ENCODE measurements at places on chromosomes 5 and 9.
A peak's percentile ranks its signal among the peaks of the same experiment; 100 is the strongest.

DNA sequence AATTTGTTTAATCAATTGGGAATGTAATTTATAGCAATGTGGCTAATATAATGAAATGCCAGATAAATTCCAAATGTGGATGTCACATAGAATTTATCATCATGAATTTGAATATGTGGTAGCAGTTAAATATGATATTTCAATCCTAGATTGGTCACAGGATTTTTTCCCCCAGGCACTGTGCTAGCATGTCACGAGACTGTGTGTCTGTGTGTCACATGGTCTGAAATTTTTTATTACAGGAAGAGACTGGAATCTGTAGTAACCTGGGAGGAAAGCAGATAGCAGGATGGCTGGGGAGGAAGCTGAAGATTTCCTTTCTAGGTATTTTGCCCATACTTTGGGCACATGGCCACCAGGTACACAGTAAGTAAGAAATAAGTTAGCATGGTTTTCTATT is 35.4 kb upstream of the MSH3 start:
- no peak for DNase-seq

GRCh38 chr9:21695874-21696341 is 106.5 kb upstream of the MTAP start:
- DNase-seq, result no peak

- no peak for DNase-seq
These were observed 265.0 kb upstream of the ZNF608 start for GRCh38 chr5:125011419-125011818.

DNA sequence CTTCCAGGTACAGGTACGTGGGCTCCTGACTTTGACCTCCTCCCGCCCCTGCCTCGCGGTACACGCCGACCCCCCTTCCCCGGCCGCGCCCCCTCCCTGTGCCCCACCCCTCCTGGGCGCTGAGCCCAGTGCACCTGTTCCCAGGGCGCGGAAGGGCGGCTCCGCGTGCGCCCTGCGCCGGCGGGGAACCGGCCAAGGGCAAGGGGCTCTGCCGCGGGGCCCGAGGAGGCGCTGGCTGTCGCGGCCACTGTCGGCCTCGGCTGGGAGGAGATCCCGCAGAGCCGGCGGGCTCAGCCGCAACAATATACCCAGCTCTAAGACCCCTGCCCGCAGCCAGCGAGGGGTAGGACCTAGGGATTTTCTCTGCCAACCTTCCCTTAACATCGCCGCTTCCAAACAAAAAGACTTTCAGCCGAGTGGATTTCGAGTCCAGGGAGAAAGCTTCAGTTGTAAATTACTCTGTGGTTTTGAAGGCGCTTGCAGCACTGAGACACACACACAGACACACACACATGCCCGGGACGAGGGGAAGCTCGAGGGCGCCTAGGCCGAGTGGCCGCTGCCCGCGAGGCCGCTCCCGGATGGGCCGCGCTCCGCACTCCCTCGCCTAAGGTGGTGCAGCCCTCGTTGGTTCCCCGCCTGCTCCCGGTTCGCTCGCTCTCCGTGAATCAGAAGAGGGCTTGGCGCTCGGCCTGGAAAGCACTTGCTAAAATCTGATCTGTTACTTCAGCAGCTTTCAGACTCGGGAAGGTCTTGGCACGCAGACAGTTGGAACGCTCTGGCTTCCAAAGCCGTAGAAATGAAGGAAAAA is 1.2 kb downstream of the FGF18 start:
- DNase-seq, result peak; percentile 58

DNA sequence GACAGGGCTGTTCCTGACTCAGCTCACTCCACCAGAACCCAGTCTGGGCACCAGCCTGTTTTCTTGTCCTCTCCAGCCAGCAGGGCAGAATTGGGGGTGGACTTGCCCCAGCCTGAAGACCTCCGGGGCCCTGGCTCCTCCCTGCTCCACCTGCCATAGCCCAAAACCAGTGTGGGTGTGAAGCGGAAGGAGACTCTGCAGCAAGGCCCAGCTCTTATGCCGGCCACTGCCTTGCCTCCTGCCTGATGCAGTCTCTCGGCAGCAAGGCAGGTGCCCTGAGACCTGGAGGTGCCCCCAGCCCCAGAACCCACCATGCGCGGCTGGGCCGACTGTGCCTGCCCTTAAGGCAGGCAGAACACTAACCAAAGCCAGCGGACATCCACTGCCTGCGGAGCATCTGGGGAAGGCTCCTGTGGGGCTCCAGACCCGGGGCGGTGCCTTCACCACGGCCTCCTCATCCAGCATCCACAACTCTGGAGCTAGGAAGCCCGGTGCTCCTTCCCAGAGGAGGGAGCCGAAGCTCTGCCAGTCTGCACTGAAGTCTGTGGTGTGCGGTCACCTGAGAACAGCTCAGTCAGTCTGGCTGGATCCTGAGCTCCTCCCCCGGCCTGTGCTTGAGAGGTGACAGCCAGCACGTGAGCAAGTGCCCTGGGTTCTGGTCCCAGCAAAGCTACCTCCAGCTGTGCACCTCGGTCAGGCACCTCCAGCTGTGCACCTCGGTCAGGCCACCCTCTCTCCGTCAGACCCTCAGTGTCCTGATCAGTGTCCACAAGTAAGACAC is 116.7 kb downstream of the ADAMTS2 start:
- DNase-seq, result no peak

GRCh38 chr9:135260221-135261180 is 173.0 kb downstream of the OLFM1 start:
- no peak for DNase-seq

DNA sequence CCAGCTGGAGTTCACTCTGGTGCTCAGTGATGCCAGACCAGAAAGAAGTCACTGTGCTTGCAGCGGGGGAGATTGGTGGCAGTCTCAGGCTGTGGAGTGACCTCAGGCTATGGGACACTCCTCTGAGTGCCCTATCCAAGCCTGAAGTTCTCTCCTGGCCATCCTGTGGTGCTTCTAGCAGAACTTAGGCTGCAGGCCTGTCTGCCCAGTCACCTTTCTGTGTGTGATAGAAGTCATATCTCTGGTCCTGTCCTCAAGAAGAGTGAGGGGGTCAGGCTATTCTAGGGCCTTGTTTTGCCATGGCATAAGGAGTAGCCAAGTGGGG is 9.3 kb downstream of the PDLIM4 start:
- no peak for DNase-seq

DNA sequence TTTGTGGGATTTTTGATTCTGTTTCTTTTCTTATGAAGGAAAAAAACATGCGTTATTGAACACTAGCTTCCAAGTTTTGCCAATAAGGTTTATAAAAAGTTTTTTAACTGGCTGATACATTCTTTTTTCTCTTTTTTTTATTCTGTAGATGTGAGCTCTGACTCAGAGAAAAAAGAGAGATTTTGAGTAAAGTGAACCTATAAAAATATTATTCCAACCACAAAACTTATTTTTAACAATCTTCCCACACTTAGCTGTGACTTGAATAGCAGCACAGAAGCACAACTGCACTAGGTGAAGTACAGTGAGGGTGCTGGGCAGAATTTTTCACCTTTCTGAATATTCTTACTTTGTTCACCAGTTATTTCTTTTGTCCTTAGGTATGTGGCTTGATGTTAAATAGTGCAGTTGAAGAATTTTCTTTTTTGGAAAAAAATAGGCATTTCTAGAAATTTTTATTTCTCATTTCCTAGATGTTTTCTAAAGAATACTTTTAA is 41.6 kb downstream of the CHSY3 start:
- DNase-seq, result no peak

- DNase-seq, result peak; percentile 48
These were observed 180.1 kb upstream of the MVB12B start for GRCh38 chr9:126146254-126147145.

DNA sequence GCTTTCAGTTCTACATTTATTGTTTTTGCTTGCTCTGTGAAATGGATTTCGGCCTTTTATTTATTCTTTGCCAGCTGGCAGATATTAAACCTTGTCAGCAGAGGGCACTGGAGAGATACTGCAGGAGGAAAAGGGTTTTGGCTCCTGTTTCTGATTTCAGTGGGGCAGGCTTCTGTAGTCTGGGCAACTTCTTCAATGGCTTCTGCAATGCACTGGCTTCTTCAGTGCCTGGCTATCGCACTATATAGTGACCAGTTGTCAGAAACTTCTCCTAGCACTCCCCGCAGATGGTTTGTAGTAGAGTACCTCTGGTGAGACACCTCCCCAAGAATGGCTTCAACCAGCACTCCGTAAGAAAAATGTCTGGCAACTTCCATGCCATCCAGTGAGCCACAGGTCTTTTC is 3.2 kb upstream of the NFX1 start:
- peak; percentile 71 for DNase-seq

DNA sequence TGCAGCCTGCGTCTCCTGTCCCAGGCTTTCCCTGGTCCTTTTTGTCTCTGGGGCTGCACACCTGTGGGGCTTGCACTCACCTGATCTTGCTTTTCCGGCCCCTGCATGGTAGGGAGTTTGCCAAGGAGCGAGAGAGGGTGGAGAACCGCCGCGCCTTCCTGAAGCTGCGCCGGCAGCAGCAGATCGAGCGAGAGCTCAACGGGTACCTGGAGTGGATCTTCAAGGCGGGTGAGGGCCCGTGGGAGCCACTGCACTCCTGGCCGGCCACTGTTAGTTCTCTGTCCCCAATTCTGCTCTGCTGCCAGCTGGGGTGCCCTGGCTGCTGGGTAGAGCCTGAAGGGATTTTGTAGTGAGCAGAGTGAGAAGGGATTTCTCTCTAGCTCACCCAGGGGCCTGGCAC is 78.0 kb downstream of the CACNA1B start:
- DNase-seq, result no peak

- peak; percentile 74 for DNase-seq
These were observed 95.8 kb downstream of the ALDH1A1 start for GRCh38 chr9:72856972-72857623.

GRCh38 chr9:112548836-112549595 is 62.4 kb downstream of the KIAA1958 start:
- DNase-seq, result no peak

GRCh38 chr5:140329739-140330481 is 16.5 kb downstream of the HBEGF start:
- peak; percentile 94 for DNase-seq

DNA sequence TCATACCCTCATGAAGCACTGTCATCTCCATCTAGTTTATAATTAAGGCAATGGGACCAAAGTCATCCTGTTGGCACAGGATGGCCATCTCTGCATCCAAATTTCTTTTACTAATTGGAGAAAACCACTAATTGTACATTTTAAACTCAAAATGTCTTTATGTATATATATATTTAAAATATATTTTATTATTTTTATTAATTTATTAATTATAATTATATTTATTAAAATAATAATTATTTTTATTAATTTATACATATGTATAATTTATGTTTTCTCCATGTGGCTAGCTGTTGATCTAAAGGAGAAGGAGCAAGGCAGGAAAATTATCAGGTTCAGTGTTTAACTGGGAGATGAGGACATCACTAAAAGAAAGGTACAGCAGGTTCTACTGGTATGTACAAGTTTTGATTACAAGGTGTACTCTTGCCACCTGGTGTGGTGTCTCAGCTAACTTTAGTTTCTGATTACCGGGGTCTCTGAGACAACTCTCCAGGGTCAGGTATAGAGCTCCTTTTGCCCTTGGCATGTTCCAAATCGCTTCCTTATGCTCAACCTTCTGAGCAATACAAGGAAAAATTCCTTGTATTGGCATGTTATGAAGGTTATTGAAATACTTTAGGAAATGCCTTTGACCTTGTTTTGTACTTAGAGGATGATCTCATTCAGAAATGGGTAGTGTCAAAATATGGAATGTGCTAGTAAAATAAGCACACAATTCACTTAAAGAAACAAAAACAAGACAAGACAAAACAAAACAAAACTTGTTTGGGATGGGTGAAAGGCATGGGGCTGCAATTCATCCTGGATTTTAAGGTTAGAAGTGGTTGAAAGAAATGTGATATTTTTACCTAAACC is 79.6 kb downstream of the GHR start:
- DNase-seq, result peak; percentile 2

Measured in endothelial cell of umbilical vein (primary cell).